AG04449 (cell line): ENCODE measurements at places on chromosomes 2 and 18.

GRCh38 chr2:183541766-183542165, 417.5 kb downstream of the NUP35 start:
- DNase-seq = no peak

DNA sequence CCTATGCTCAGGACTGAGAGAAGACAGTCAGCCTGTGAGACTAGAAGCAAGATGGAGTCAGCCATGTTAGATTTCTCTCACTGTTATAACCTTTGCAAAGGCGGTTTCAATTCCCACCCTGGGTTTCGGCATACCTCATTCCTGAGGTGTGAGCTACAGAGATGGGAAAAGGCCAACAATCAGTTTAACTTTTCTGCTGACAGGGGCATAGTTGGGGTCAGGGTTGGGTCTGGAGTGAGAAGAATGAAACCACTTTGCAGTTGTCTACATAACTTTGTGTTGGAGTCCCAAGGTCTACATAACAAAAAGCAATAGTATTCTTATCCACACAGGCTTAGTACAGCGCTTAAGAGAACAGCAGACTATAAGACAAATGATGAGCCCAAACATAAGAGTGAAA, 28.1 kb upstream of the FEZ2 start:
- no peak for DNase-seq

DNA sequence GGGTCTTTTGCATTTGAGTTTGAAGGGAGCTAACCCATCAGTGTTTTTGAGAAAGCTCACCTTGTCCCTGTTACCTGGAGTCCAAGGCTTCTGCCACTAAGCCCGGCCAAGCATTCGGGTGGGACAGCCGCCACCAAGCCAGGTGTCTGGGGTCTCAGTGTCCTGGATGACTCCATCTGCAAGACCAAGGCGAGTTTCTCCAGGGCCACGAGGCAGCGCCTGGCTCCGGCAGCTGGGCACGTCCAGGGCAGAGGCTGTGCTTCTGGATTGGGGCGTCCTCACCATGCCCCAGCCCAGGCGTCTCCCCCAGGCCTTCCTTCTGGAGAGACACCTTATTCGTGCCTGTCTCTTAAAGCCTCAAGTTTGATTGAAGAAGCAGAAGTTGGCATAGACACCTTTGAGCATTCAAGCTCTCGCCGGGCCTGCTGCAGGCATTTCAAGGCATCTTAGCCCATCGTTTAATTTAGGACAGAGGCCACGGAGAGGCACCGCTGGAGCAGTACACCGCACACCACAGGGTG, 24.9 kb downstream of the MLPH start:
- DNase-seq = no peak

DNA sequence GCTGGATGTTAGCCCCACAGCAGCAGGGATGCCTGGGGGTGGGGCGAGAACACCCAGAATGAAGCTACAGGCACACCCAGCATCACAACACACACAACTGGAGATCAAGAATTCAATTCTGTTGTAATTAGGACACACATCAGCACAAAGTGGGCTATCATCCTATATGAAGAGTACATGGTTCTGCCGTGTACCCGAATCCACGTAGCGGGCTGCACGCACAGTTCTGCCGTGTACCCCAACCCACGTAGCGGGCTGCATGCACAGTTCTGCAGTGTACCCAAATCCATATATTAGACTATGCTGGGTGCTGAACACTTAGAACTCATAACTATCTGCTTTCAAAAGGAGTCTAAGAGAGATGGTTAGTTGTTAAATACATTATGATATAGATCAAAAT, 86.5 kb downstream of the EIPR1 start:
- no peak for DNase-seq

- DNase-seq = no peak
These were observed 1.3 kb downstream of the TAF1B start for GRCh38 chr2:9844576-9844975.
